ENCODE measurements at places on chromosomes 3 and 15.
A peak's percentile ranks its signal among the peaks of the same experiment; 100 is the strongest.

GRCh38 chr3:47475029-47475569 is 642 bp downstream of the SCAP start:
- DNase-seq, result peak; percentile 65

- DNase-seq, result no peak
Measured at GRCh38 chr3:87478716-87479115, 202.3 kb upstream of the POU1F1 start.

DNA sequence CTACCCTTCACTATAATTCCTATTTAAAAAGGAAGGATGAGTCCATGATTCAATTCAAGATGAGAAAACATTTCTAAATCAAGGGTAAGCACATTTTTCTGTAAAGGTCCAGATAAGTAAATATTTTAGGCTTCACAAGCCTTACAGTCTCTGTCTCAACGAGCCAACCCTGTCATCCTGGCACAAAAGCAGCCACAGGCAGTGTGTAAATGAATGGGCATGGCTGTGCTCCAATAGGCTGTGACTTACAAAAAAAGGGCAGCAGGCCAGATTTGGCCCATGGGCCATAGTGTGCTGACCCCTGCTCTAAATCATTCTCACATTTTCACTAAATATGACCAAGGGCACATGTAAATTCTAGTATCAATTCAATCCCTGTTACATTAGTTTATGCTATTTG is 200.4 kb downstream of the WNT5A start:
- no peak for DNase-seq

- peak; percentile 12 for DNase-seq
Measured at GRCh38 chr15:92429378-92430068, 35.8 kb downstream of the ST8SIA2 start.

Data from activated effector memory CD4-positive, alpha-beta T cell treated with anti-CD3 and anti-CD28 coated beads, Interleukin-2, amount 50 U/mL, for 16 hours (primary cell).